ENCODE measurements at places on chromosomes 4 and X. TPM values are rescaled to one million over a fixed set of nuclear protein-coding genes. Genes with fewer than 3 reads are reported as not detected.

ERAS gene
- total RNA-seq: not detected

MAP3K15 gene
- total RNA-seq: 0.13 TPM

SERPINA7 gene
- not detected for total RNA-seq

SRPX2 gene
- total RNA-seq: 143 TPM

PRRG1 gene
- total RNA-seq: 47.2 TPM

ARMCX2 gene
- total RNA-seq: 47.0 TPM

AFM gene
- not detected for total RNA-seq

TMSB15B gene
- 7.4 TPM for total RNA-seq
